ENCODE measurements at places on chromosomes 4 and X.

- DNase-seq: peak; percentile 85
Measured at GRCh38 chr4:1604706-1605205, 79.4 kb downstream of the FAM53A start.

GRCh38 chr4:172390331-172390730, 577.1 kb downstream of the GALNTL6 start:
- no peak for DNase-seq

- no peak for DNase-seq
Measured at GRCh38 chrX:37959212-37960021, 46.9 kb upstream of the SYTL5 start.

DNA sequence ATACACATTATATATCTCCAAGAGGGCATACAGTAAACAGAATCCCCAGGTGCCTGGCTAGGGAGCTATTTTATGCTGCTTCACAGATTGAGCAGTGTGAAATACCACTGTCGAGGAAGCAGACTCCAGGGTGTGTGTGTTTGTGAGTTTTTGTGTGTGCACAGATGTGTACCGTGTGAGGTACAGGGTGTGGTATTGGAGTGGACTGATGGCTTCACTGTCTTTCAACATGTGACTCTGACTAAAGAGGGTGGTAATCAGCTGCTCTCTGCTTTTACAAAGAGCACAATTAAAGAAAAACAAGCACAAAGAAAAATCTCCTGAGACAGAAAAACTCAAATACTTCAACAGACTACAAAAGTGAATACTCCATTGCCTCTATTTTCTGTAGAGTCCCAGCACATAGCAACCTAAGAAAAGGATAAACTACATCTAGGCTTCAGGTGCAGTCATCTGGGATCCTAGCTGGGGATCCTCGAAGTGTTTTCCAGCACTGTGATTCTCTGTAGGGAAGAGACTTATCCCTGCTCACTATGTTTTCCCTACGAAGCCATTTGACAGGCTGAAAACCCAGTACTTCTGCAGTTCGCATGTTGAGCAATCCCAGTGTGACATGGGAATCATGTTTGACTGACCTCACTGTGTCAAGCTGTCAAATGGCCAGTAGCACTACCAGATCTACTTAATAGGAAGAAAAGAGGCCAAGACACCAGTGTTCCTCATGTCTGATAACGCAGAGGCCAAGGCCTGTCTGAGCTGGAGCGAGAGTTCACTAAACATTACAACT, 100.3 kb downstream of the CDS1 start:
- no peak for DNase-seq

DNA sequence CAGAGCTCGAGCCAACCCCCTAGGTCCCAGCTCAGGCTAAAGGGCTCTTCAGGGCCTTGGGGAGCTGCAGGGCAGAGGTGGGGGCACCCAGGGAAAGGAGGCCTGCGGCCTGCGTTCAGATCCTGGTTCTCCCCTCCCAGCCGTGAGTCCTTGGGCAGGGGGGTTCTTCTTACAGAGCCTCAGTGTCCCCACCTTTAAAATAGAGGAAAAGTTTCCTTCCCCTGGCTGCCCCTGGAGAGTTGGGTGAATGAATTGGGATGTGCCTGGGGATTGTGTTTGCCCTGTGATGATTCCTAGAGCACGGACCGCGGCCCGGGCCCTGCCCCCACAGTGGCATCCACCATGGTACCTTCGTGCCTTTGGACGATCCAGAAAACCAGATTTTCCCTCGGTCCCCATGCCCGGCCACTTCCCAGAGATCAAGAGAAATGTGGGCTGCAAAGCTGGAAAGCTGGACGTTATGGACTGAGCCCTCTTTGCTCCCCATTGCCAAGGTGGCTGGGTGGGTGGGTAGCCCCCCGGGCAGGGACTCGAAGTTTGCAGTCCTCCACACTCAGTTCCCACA, 11.4 kb downstream of the HTRA3 start:
- peak; percentile 34 for DNase-seq

DNA sequence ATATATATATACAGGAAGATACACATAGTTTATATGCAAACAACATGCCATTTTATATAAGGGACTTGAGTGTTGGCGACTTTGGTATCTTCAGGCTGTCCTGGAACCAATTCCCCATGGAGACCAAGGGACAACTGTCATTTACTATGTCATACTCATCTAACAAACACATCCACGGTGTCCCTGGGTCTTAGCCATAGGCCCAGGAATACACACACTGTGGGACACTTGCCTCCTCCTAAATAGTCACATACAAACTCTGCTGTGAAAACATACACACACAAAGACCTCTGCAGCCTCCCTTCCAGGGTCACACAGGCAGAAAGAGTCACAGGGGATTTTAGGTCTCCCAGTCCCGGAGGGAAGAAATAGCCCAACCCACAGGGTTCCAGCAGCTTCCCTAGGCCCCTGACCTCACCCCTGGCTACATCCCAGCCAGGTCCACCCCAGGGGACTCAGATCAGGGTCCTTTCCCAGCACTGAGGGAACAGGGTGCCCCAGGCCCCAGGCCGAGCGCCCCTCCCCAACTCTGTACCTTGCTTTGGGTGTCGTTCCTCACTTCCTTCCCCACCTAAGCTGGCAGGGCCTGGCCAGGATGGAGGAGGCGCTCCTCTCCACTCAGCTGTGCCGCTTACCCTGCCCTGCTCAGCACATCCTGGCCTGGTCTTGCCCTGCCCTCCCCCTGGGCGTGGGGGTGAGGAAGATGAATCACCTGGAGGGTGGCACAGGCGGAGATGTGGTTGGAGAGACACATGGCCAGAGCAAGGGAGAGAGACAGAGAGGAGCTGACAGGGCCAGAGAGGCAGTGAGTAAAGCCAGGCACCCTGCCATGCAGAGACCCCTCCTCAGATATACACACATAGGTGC, 21.8 kb downstream of the FGD1 start:
- no peak for DNase-seq

DNA sequence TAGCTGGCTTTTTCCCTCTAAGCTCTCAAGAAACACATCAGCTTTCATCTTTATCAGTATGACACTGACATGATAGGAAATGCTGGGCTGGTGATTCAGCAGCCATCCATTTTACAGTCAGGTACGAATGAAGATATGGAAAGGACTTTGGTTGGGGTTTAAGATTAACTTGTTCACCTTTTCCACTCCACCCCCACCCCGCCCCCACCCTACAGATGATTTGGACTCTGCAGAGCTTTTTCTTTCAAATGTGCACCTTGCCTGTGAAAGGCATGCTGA, 132.6 kb downstream of the AKAP4 start:
- no peak for DNase-seq

DNA sequence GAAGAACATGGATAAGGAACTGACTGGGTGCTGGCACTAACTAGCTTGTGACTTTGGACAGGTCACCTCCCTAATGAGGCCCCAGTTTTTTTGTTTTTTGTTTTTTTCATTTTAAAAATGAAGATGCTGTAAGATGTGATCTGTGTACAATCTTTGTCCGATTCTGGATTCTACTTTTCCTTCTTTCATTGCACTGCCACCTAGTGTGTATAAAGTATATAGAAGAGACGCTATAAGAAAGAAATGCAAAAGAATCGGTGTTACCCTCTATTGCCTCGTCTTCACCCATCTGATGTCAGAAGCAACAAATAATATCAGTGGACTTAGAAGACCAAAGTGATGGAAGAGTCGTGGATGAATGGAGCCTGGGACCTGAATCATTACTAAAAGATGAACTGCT, 58.6 kb upstream of the P2RY10 start:
- no peak for DNase-seq

DNA sequence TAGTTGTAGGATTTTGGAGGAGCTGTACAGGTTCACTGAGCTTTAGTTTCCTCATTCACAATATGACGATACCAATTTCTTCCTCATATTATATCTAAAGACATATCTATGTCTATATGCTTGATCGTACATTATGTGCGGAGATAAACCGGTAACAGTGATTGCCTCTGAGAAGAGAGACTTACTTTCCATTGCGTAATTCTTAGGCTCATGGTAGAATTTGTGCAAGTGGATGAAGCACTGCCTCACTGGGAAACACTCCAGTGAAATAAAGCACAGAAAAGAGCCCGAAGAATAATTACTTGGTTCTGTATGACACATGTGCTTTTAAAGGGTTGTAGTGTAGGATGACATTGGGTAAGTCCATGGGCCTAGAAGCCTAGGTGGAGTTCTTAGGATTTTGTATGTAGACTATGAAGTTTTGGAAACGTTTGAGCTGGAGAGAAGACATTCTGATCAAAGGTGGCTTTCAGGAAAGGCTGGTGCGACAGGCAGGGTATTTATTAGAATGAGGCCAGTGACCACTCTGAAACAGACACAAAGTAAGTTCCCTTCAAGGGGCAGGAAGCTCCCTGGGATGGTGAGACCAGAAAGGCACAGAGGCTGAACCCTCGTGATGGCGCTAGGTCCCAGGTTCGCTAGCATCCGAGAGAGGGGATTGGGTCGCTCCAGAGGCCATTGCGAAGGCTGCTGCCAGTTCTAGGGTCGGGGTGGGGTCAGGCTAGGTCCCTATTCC, 649 bp upstream of the VBP1 start:
- DNase-seq: no peak

DNA sequence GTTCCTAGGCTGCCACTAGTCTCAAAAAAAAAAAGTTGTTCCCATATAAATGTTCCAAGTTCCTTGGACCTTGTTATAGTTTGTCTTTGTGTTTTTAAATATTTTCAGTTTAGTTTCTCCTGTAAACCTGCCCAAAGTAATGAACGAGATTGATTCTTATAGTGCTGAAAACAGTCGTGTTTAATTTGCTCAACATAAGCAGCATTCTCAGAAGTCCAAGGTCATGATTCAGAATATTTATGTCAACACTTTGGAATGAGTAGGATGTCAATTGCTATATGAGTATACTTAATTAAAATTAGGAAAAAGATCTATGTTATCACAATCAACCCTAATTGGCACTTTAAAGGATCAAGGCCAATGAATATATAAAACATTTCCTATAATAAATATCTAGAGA, 510.9 kb downstream of the PPP4R3C start:
- DNase-seq: no peak

DNA sequence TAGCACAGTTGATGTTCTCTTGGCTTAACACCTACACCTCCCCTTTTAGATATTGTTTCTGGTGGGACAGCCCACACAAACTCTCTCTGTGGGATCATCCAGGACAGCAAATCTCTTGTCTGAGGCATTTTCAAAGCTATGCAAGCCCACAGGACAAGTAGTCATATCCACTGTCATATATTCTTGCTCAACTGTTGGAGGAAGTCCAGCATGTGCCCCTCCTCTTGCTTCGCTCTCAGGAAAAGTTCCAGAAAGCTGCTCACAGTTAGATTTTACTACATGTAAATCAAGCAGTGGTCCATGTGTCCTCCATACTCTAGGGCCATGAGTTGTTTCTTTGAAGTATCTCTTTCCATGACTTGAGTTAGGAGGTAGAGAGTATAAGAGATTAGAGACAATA, 260.7 kb downstream of the INPP4B start:
- DNase-seq: no peak

- no peak for DNase-seq
Measured at GRCh38 chrX:17295791-17296190, 79.2 kb upstream of the NHS start.

DNA sequence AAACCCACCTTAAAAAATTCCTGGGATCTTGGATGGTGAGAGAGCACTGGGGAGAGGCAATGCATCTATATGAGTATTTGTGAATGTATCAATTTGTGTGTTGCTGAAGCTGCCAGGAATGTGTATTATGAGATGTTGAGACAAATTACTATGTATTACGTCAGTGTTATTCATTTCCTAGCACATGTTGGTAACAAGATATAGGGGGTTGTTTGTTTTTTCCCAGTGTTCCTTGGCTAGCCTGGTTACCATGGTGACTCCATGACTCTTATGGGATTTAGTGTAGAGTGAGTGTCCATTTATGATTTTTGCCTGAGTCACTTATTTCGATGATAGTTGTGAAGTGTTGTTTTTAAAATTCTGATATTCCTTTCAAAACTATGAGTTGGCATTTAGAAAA, 65.6 kb downstream of the RAB40A start:
- DNase-seq: no peak

GRCh38 chrX:9171841-9172463, 138.0 kb upstream of the FAM9B start:
- no peak for DNase-seq

- no peak for DNase-seq
Measured at GRCh38 chr4:180665994-180666824, 1577.0 kb upstream of the TENM3 start.

- no peak for DNase-seq
Measured at GRCh38 chr4:119897260-119897659, 169.4 kb downstream of the MAD2L1 start.

DNA sequence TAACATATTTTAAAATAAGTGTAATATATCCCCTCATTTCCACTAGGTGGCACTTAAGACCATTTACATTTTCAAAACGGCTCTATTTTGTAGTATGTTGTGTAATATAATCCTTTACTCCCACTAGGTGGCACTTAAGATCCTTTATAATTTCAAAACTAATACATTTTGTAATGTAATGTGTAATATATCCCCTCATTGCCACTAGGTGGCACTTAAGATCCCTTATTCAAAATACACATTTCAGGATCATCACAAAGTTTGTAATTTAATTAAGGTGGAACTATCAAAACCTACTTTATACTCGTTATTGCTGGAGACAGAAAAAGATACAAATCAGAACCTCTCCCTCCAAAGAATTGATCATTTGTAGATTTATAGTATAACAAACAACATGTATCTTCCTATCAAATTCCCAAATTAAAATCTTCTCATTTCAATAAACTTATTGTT, 132.5 kb downstream of the ARHGAP6 start:
- no peak for DNase-seq

DNA sequence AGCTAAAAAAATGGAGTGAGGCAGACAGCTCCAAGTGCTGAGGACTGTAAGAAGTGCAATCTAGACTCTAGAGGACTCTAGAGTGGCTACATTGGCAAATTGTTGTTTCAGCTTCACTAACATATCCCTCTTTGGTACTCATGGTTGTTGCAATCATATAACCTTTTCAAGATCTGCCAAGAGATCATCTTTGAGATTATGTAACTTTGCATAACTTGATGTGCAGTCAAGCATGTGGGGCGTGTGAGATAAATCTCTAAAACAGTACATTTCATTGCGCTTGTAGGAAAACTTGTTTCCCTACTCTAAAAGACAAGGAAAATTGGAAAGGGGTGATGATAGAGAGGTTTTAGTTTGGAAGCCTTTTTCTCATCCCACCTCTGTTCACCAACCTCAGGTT, 11.2 kb upstream of the BRS3 start:
- no peak for DNase-seq

GRCh38 chr4:110988722-110989121, 365.8 kb upstream of the PITX2 start:
- no peak for DNase-seq

- no peak for DNase-seq
Measured at GRCh38 chrX:15254852-15255251, 15.0 kb downstream of the ASB9 start.

GRCh38 chr4:38383646-38384121, 280.3 kb upstream of the KLF3 start:
- DNase-seq: no peak

DNA sequence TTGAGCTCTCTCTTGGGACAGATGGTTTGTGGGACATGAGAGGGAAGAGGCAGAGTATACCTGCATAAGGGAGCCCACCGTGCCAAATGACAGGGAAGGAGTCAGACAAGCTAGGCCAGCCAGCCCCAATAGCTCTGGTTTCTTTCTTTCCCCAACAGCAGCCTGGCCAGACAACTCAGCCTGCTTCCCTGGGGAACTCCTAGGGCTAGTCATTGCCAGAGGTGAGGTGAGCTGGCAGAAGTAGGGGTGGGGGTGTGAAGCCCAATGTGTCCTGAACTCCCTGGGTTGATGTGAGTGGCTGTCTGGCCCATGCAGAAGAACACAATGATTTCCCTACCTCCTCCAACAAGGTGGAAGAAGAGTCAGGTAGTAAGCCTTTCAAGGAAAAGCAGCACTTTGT, 135.5 kb downstream of the AMMECR1 start:
- peak; percentile 35 for DNase-seq

GRCh38 chrX:78199851-78200250, 60.4 kb upstream of the TAF9B start:
- DNase-seq: no peak
